ENCODE measurements at places on chromosomes 13 and 19. TPM values are rescaled to one million over a fixed set of nuclear protein-coding genes. Genes with fewer than 3 reads are reported as not detected.

Gene SBSN
- total RNA-seq = 0.23 TPM

Gene UQCRFS1
- 11.9 TPM for total RNA-seq

Gene ZNF98
- not detected for total RNA-seq

Gene CEACAM20
- total RNA-seq = not detected

Gene ADGRE3
- total RNA-seq = not detected

Gene LMO7
- 72.4 TPM for total RNA-seq

Gene ZNF625
- total RNA-seq = 6.1 TPM

Gene ZNF546
- total RNA-seq = 3.1 TPM

Gene ATP1A3
- not detected for total RNA-seq

Gene SLC25A41
- total RNA-seq = not detected

Gene TNFSF13B
- 0.60 TPM for total RNA-seq

Gene LIM2
- total RNA-seq = not detected

Gene NEK5
- 0.15 TPM for total RNA-seq

Gene ERICH6B
- not detected for total RNA-seq

Gene PRR22
- total RNA-seq = 0.08 TPM

Gene SPRY2
- 19.1 TPM for total RNA-seq

Gene ZNF724
- 2.0 TPM for total RNA-seq

Gene TLE6
- 0.12 TPM for total RNA-seq

Gene KIR3DL1
- not detected for total RNA-seq

Gene CCDC122
- total RNA-seq = 5.9 TPM

Gene TMEM259
- 41.3 TPM for total RNA-seq

Gene MYADM
- total RNA-seq = 1.2 TPM

Gene DNAJB1
- total RNA-seq = 38.9 TPM

Gene ZNF610
- 4.6 TPM for total RNA-seq

Gene IGFL3
- not detected for total RNA-seq

Gene IGSF23
- 0.08 TPM for total RNA-seq

Gene NAPSA
- total RNA-seq = 0.08 TPM

Gene KLK15
- total RNA-seq = not detected

Gene RASIP1
- 0.59 TPM for total RNA-seq

Gene ZBTB32
- not detected for total RNA-seq

Gene A1BG
- total RNA-seq = 28.1 TPM

Gene COX6B2
- not detected for total RNA-seq

Gene MCF2L
- total RNA-seq = 2.6 TPM

Gene ZSWIM9
- total RNA-seq = 1.8 TPM

Gene ZNF525
- total RNA-seq = 7.0 TPM

Gene TEAD2
- total RNA-seq = 31.6 TPM

Gene PTH2
- not detected for total RNA-seq

Gene FUT1
- total RNA-seq = under 0.01 TPM

Gene IRGC
- total RNA-seq = not detected

Gene DIRAS1
- 1.2 TPM for total RNA-seq

Gene ZNF85
- total RNA-seq = 4.3 TPM

Gene ZNF541
- total RNA-seq = under 0.01 TPM
